Stimulated activated CD8-positive, alpha-beta memory T cell treated with anti-CD3 and anti-CD28 coated beads, Interleukin-4, amount 100 ng/mL, for 48 hours (primary cell): ENCODE measurements at places on chromosomes 3 and 15.

GRCh38 chr3:193593668-193594030, 641 bp downstream of the OPA1 start:
- DNase-seq, result peak; percentile 64

- no peak for DNase-seq
Observed at GRCh38 chr15:74312445-74313007, 54.9 kb downstream of the CYP11A1 start.

DNA sequence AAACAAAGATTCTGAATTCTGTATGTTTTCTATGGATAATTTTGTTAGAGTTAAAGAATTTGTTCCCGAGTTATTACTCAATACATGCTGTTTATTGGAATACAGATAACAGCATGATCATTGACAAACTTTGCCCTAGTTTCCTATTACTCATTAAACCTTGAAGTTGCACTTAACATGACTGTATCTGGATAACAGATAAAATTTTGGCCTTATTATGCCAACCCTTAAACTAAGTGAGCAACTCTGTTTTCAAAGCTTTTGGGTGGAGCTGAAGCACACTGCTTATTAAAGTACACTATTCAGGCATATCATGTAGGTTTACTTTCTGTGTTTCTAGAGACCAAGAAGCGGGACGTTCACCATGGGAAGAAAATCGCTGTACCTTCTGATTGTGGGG, at the start of gene AADAC:
AADAC (plus strand) TSS at position 318 of the 400 bp plus-strand sequence; CDS start at position 365, 47 bp downstream.
- no peak for DNase-seq

- DNase-seq, result no peak
Observed at GRCh38 chr3:157075693-157076420, 84.1 kb downstream of the CCNL1 start.

GRCh38 chr3:158084651-158085050, 21.6 kb downstream of the SHOX2 start:
- DNase-seq, result no peak

DNA sequence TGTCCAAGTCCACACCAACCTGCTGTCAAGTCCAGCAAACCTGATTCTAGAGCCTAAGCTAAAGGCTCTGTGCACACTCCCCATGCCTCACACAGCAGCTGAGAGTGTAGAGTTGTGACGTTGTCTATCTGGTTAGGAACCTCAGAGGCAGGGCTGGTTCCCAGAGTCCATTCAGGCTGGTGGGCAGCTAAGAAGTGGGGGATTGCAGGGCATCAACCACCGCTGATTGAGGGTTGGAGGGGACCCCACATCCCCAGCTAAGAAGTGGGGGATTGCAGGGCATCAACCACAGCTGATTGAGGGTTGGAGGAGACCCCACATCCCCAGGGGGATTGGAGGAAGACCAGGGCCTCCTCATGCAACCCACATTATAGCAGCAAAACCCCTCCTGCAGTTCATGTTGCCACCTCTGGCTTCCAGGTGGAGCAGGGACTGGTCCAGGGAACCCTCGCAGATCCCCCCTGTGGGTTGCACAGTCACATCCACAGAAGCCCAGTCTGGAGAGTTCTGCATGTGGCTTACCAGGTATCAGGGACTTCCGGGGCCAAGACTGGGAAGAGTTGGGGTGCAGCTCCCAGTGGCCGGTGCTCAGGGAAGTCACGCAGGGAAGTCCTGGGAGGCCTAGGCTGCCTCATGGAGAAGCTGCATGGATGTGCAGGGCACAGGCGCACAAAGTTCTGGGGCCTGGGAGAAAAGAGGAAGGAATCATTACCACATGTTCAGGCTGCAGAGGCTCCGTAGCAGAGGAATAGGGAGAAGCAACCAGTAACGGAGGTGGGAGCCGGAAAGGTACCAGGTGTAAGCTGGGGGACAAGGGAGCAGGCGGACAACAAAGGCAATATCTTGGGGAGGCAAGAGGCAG, 71.4 kb upstream of the PCSK6 start:
- DNase-seq, result no peak

DNA sequence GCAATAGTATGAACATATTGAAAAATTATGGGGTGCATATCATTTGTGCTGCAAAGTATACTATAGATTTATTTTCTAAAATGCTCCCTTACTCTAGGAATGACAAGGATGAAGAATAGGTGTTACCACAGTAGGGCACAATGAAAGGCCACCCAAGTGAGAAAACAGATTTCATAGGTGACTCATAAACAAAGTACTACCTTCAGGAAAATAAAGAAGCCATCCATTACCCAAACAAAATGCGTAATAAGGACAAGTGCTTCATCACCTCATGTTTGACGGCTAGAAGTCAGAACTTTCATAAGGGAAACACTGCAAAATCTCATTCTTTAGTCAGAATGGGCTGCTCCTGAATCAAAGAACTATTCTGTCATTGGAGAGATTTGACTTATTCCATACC, 116.6 kb downstream of the MFSD1 start:
- no peak for DNase-seq

- DNase-seq, result no peak
Observed at GRCh38 chr15:45110256-45110820, 3.6 kb downstream of the DUOX2 start.

DNA sequence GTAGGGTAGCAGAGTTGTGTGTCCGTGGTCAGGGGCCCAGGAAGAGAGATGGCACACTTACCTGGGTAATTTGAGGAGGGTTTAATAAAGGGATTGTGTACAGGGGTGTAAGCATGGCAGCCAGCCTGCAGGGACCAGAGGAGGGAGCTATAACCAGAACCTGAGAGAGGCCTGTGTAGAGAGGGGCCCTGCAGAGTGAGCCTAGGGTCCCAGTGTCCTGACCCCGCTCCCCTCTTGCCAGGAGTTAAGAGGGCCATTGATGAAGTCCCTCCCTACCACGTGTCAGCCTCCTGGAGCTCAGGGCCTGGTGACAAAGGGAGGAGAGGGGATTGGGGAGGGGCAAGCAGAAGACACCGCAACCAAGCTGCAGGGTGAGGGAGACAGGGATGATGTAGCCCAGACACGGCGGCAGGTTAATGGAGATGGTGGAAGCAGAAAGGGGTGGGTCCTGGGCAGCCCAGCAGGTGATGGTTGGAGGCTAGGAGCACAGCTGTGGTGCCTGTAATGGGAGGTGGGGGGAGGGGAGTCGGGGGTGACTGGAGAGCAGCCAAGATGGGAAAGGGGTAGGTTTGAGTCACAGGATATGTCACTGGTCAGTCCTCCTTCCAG, 165.4 kb upstream of the TOPAZ1 start:
- no peak for DNase-seq

DNA sequence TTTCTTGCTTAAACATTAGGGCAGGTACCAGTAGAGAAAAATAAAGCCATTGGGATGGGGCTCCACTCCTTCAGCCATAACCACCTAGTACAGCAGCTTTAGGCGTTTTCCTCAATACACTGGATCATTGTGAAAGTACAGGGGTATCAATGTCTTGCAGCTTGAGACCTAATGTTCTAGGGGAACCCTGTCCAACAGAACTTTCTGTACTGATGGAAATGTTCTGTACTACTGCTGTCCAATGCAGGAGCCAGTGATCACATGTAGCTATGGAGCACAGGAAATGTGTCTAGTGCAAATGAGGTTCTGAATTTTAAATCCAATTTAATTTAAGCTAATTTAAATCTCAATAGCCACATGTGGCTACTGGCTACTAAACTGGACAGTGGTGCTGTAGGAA, 93.9 kb downstream of the NEDD4 start:
- DNase-seq, result no peak

DNA sequence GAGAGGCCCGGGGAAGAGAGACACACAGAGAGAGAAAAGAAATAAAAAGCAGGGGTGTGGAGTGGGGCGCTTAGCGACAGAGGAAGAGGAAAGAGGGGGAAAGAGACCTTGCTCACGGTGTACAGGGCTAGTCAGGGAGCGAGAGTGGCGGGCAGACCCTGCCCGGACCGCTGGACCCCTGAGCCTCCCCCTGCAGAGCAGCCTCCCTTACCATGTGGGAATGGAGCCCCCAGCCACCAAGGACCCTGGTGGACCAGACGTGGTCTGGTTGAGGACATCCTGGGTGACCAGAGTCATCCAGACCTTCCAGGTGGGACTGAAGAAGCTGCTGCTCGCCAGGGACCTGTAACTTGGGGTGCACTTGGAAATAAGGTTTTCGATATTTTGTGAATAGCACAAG, 129.6 kb downstream of the CHSY1 start:
- DNase-seq, result no peak

DNA sequence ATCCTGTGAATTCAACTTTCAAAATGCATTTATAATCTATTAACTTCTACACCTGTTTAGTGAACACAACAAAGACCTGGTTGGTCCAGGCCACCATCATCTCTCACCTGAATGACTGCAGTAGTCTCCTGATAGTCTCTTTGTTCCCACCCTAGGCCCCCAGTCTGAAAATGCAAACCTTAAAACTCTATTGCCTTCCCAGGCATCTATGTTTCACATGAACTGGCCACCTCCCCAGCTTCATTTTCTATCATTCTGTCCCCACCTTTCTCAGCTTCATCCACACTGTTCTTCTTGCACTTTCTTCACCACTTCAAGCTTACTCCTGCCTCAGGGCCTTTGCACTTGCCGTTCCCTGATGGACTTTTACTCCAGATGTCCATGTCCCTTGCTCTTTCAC, 45.0 kb downstream of the CLSTN2 start:
- DNase-seq, result no peak

DNA sequence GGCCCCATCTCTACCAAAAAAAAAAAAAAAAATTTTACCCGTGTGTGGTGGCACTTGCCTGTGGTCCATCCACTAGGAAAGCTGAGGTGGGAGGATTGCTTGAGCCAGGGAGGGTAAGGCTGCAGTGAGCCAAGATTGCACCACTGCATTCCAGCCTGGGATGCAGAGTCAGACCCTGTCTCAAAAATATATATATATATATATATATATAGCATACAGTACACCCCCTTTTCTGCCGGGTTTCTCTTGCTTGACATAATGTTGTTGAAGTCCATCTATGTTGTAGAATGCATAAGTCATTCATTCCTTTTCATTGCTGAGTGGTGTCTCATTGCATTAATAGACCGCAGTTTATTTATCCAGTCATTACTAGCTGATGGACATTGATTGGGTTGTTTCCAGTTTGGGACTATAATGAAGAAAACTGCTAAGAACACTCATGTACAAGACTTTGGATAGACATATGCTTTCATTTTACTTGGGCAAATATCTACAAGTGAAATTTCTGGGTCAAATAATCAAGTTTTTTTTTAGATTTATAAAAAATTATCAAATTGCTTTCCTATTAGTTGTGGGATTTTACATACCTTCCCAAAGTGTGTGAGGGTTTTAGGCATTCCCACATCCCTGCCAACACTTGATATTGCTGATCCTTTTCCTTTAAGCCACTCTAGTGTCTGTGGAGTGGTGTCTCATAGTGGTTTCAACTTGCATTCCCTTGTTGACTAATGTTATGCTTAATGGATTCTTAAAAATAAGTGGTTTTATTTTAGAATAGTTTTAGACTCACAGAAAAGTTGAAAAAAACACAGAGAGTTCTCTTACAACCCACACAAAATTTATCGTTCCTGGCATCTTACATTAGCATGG, 2.1 kb upstream of the PRR20G start:
- no peak for DNase-seq

- no peak for DNase-seq
Observed at GRCh38 chr15:95013381-95013780, 782.0 kb downstream of the MCTP2 start.

- no peak for DNase-seq
Observed at GRCh38 chr3:117539729-117540128, 830.1 kb downstream of the TUSC7 start.

DNA sequence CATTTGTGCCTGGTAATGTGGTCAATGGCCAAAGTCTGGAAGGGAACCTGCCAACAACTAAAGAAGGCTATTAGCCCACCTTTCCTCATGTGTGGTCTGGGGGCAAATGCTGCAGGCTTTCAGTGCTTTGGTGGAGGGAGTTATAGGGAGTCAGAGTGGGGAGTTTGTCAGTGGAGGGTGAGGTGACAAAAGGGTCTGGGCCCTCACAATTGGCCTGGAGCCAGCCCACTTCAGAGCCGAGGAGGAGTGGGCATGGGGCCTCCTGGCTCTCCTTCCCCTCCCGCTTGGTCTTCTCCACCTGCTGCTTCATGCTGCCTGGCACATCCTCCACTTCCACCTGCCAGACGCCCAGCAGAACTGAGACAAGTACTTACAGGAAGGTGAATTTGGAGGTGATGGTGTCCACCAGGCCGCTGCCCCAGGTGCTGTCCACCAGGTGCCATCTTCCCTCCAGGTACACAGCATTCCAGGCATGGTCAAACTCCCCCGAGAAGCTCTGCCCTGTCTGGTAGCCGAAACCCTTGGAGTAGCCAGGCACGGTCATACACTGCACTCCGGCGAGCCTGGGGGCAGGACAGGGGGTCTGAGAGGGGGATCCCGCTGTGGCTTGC, 40.9 kb downstream of the KY start:
- no peak for DNase-seq

- DNase-seq, result no peak
Observed at GRCh38 chr15:100090411-100090810, 251.4 kb downstream of the ADAMTS17 start.

DNA sequence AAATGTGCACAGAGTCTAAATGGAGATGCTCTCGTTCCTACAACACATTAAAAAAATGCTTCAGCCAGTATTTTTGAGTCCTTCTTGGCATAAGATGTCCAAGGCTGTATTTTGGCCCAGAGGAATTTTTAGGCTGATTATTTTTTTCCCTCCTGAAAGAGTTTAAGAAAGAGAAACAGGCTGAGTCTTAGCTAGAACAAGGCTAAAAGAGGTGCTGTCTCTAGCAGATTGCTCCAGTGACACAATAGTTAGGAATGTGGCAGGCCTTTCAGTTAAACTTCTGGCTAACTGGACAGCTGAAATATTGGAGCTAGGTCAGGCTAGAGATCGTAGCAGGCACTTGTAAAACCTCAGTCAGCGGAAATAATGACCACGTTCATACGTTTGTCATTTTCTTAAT, 271.4 kb upstream of the RARB start:
- DNase-seq, result no peak

DNA sequence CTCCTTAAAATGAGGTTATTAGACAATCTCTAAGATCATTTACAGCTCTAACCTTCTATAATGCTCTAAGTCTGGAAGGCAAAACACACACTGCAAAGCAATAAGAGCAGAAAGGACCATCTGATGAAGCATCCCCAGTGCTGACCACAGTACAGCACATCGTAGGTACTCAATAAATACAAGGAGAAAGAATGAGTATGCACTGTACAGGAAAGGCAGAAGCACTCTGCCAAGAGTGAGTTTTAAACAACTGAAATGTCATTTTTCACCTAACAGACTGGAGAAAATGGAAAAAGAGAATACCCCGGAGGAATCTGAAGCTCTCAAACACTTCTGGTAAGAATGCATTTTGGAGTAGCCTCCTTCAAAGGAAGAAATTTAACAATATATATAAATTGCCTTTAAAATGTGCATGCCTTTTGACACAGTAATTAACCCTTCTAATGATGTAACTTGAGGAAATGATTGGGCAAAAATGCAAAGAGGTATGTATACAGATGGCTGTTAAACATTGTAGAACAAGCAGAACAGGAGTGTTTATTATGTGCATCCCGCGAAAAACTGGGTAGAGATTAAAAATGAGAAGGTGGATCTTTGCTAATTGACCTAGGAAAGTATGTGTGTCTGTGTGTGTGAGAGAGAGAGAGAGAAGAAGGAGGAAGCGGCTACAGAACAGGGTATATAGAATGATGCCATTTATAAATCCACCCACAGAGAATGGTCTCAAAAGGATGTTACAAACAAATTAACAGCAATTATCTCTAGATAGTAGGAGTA, 8.0 kb upstream of the OXTR start:
- no peak for DNase-seq

- DNase-seq, result no peak
Observed at GRCh38 chr15:62823561-62823960, 219.0 kb upstream of the TPM1 start.
